ENCODE measurements at places on chromosomes 1 and 21.

DNA sequence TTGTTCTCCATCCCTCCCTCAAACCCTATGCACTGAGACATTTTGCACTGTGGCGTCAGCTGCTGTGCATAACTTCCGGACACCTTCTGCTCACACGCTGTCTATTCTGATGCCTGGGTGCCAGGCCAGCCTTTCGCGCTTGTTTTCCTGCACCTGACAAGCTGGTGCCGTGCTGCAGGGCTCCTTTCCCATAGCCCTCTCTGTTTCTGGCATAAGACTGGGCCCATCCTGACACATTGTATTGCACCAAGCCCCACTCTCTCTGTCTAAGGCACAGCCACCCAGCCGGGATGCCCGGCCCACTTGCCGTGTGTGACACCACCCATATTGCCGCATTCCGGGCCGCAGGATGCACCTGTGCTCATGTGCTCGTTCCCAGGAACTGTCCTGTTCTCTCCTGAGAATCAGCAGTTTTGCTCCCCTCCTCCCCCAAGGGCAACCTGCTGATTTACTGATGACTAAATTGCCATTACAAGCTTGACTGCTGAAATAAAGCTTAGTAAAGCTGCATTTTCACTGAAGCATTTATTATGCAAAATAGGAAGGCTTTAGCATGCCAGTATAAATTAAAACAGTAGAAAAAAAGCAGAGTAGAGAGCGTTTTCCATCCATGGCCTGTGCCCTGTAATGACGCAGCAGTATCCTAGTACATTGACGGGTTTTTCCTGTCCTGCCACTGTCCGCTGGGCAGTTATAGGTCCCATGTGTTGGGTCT, 88.0 kb downstream of the CD247 start:
- no peak for DNase-seq

GRCh38 chr1:16249596-16250241, 12.7 kb upstream of the CPLANE2 start:
- no peak for DNase-seq

- no peak for DNase-seq
Observed at GRCh38 chr1:230713547-230713914, 391 bp downstream of the AGT start.

- no peak for DNase-seq
Observed at GRCh38 chr1:245043611-245043940, 111.2 kb upstream of the KIF26B start.

DNA sequence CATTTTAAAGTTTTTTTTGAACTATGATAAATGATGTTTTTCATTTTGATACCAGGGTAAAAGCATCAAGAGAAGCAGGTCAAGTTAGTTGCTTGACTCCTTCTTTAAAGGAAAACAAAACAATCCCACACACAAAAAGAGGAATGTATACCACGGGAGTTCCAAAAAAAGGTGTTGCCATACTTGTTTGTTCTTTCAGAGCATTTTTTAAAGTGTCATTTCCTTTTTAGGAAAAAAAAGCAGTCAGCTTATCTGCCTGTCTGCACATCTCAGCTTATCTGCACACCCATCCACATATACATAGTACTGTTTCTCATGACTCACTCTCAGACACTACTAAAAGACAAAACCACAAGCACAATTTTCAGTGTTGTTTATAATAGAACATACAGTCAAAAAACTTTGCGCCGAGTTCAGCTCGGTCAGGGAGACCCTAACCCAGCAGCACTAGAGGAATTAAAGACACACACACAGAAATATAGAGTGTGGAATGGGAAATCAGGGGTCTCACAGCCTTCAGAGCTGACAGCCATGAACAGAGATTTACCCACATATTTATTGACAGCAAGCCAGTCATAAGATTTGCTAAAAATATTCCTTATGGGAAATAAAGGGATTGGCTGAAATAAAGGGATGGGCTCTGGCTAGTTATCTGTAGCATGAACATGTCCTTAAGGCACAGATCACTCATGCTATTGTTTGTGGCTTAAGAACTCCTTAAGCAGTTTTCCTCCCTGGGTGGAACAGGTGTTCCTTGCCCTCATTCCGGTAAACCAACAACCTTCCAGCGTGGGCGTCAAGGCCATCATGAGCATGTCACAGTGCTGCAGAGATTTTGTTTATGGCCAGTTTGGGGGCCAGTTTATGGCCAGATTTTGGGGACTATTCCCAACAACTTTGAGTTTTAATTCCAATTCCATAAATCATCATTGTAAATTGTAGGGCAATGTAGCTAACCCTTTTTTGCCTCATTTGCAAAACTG, 11.4 kb upstream of the MNDA start:
- DNase-seq, result peak; percentile 20

Data from Daoy (cell line).